ENCODE measurements at places on chromosomes 11 and 22.
A peak's percentile ranks its signal among the peaks of the same experiment; 100 is the strongest.

GRCh38 chr11:8070417-8071115 is 10.4 kb upstream of the TUB start:
- no peaks in the 10 kb centered on the region for H3K27me3 ChIP-seq
- H3K36me3 ChIP-seq = no peaks in the 10 kb centered on the region
- H3K27ac ChIP-seq = no peak overlapping the region
- H3K4me3 ChIP-seq = no peak overlapping the region

- peaks cover 7% of the 10 kb centered on the region for H3K4me1 ChIP-seq
- H3K27ac ChIP-seq = peak overlapping the region; percentile 33
- no peaks in the 10 kb centered on the region for H3K36me3 ChIP-seq
- no peaks in the 10 kb centered on the region for H3K27me3 ChIP-seq
Measured at GRCh38 chr11:61587951-61588727, 7.3 kb upstream of the SYT7 start.

GRCh38 chr11:77819921-77820564 is 479 bp downstream of the RSF1 start:
- H3K36me3 ChIP-seq = no peaks in the 10 kb centered on the region
- H3K27ac ChIP-seq = peak overlapping the region; percentile 96
- peak overlapping the region; percentile 97 for H3K4me3 ChIP-seq
- DNase-seq = peak; percentile 41
- no peaks in the 10 kb centered on the region for H3K27me3 ChIP-seq
- peaks cover 36% of the 10 kb centered on the region for H3K4me1 ChIP-seq

DNA sequence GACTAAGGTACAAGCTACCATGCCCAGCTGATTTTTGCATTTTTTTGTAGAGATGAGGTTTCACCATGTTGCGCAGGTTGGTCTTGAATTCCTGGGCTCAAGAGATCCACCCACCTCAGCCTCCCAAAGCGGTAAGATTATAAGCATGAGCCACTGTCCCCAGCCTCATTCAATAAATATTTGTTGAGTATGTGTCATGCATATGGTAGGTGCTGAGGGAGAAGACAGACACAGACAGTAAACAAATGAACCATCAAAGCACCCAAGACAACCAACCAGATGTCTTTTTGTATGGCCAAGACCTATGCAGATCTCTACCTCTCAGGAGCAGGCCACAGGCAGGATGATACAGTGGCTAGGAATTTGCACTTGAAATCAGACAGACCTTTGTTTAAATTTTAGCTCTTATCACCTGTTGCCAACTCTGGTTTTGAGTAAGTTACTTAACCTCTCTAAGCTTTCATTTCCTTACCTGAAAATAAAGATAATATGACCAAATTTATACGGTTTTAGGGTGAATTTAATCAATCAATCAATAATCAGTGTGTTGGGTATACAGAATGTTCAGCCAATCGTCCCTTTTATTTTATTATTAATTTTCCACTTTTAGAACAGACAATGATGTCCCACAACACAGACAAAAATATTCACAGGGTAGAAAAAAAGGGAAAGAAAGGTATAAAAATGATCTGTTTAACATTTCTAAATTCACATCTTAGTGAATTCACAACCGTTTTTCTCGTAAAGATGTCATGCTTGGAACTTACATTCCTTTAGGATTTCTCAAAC is 128.2 kb downstream of the SGSM3 start:
- DNase-seq = no peak
- no peaks in the 10 kb centered on the region for H3K27me3 ChIP-seq
- no peaks in the 10 kb centered on the region for H3K36me3 ChIP-seq
- H3K27ac ChIP-seq = peak overlapping the region; percentile 23

- H3K36me3 ChIP-seq = no peaks in the 10 kb centered on the region
- DNase-seq = no peak
- H3K4me1 ChIP-seq = no peaks in the 10 kb centered on the region
- no peak overlapping the region for H3K27ac ChIP-seq
- no peaks in the 10 kb centered on the region for H3K27me3 ChIP-seq
- no peak overlapping the region for H3K4me3 ChIP-seq
Measured at GRCh38 chr11:64348383-64349024, 8.5 kb downstream of the CCDC88B start.

- H3K27ac ChIP-seq = no peak overlapping the region
- no peak overlapping the region for H3K4me3 ChIP-seq
- peaks cover 7% of the 10 kb centered on the region for H3K4me1 ChIP-seq
- DNase-seq = no peak
Measured at GRCh38 chr11:65852508-65853245, 5.3 kb downstream of the CFL1 start.
